CD4-positive, CD25-positive, alpha-beta regulatory T cell (primary cell): ENCODE measurements at places on chromosomes 11 and 22.

- H3K4me3 ChIP-seq: no peak overlapping the region
- DNase-seq: no peak
- H3K27me3 ChIP-seq: no peaks in the 10 kb centered on the region
- no peaks in the 10 kb centered on the region for H3K4me1 ChIP-seq
- H3K27ac ChIP-seq: no peak overlapping the region
Observed at GRCh38 chr11:19735909-19736498, 23.4 kb downstream of the NAV2 start.

- no peak for DNase-seq
- peak overlapping the region; percentile 69 for H3K4me3 ChIP-seq
- peaks cover 10% of the 10 kb centered on the region for H3K4me1 ChIP-seq
- H3K36me3 ChIP-seq: peaks cover 2% of the 10 kb centered on the region
- H3K27ac ChIP-seq: peak overlapping the region; percentile 55
Observed at GRCh38 chr22:50563413-50564160, 868 bp upstream of the SYCE3 start.

GRCh38 chr11:44453871-44454270 is 111.6 kb upstream of the CD82 start:
- H3K27ac ChIP-seq: no peak overlapping the region
- no peaks in the 10 kb centered on the region for H3K36me3 ChIP-seq
- no peak overlapping the region for H3K4me3 ChIP-seq

- H3K27ac ChIP-seq: peak overlapping the region; percentile 74
- no peaks in the 10 kb centered on the region for H3K27me3 ChIP-seq
Observed at GRCh38 chr22:31230871-31231621, 18.9 kb downstream of the LIMK2 start.

DNA sequence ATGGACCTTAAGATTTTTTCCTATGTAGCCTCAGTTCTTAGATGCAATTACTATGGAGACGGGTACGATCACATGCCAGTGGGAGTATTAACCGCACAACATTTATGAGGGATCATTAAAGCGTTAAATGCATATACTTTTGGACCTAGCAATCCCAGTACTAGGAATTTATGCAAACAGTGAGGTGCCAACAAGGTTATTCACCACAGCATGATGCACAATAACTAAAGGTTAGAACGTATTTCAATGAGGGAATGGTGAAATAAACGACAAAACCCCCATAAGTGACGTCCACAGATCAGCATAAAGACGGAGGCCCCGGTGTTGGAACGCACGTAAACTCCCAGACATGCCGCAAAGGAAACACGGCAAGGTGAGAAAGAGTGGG is 539 bp downstream of the SIRT3 start:
- H3K27me3 ChIP-seq: no peaks in the 10 kb centered on the region
- peaks cover 25% of the 10 kb centered on the region for H3K4me1 ChIP-seq
- DNase-seq: no peak
- peak overlapping the region; percentile 99 for H3K27ac ChIP-seq
- peaks cover 18% of the 10 kb centered on the region for H3K36me3 ChIP-seq

GRCh38 chr11:26971961-26972360 is 22.0 kb upstream of the FIBIN start:
- H3K4me3 ChIP-seq: no peak overlapping the region
- H3K27me3 ChIP-seq: no peaks in the 10 kb centered on the region
- no peak overlapping the region for H3K27ac ChIP-seq
- H3K4me1 ChIP-seq: no peaks in the 10 kb centered on the region

- no peak overlapping the region for H3K27ac ChIP-seq
- no peaks in the 10 kb centered on the region for H3K4me1 ChIP-seq
- DNase-seq: peak; percentile 55
- H3K4me3 ChIP-seq: no peak overlapping the region
Observed at GRCh38 chr22:33302049-33302545, 243.9 kb upstream of the SYN3 start.

- H3K4me1 ChIP-seq: no peaks in the 10 kb centered on the region
- H3K4me3 ChIP-seq: no peak overlapping the region
- no peaks in the 10 kb centered on the region for H3K36me3 ChIP-seq
- no peak overlapping the region for H3K27ac ChIP-seq
- H3K27me3 ChIP-seq: peaks cover 5% of the 10 kb centered on the region
- no peak for DNase-seq
Observed at GRCh38 chr11:7907121-7907520, 23.9 kb downstream of the OR10A6 start.

DNA sequence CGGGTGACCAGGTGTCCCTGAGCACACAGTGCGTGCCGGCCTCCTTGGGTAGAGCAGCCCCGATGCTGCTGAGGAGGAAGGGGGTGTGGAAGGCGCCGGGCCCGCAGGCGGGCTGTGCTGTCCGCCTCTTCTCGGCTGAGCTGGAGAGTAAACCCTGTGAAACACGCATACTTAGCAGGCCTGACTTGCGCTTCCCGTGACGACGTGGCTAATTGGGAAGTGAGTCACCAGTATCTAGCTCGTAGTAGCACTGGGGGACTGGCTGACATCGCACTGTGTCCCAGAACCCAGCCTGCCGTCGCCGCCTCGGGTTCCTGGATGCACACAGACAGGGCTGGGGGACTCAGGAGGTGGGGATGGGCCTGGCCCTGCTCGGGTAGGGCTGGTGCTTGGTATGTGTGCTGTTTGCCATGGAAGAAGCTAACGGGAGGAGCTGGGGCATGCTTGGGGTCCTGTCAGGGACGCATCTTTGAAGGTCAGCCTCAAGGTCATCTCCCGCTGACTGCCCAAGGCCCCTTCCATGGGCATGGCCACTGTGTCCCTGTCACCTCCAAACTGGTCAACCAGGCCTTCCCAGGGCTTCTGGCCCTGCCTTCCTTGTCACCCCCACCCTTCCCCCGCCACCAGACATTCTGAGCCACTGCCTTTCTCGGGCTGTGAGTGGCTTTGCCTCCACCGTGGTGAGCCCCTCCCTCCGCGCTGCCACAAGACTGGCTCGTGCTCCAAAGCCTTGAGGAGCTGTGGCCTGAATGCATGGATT is 1327.0 kb downstream of the BRD1 start:
- no peak overlapping the region for H3K4me3 ChIP-seq
- H3K27ac ChIP-seq: no peak overlapping the region
- H3K27me3 ChIP-seq: no peaks in the 10 kb centered on the region
- no peaks in the 10 kb centered on the region for H3K36me3 ChIP-seq
- no peak for DNase-seq

GRCh38 chr22:45441138-45441537 is 27.6 kb downstream of the RIBC2 start:
- H3K27ac ChIP-seq: no peak overlapping the region
- DNase-seq: peak; percentile 61
- no peaks in the 10 kb centered on the region for H3K36me3 ChIP-seq
- H3K27me3 ChIP-seq: no peaks in the 10 kb centered on the region
